ENCODE measurements at places on chromosomes 13 and 19.

DNA sequence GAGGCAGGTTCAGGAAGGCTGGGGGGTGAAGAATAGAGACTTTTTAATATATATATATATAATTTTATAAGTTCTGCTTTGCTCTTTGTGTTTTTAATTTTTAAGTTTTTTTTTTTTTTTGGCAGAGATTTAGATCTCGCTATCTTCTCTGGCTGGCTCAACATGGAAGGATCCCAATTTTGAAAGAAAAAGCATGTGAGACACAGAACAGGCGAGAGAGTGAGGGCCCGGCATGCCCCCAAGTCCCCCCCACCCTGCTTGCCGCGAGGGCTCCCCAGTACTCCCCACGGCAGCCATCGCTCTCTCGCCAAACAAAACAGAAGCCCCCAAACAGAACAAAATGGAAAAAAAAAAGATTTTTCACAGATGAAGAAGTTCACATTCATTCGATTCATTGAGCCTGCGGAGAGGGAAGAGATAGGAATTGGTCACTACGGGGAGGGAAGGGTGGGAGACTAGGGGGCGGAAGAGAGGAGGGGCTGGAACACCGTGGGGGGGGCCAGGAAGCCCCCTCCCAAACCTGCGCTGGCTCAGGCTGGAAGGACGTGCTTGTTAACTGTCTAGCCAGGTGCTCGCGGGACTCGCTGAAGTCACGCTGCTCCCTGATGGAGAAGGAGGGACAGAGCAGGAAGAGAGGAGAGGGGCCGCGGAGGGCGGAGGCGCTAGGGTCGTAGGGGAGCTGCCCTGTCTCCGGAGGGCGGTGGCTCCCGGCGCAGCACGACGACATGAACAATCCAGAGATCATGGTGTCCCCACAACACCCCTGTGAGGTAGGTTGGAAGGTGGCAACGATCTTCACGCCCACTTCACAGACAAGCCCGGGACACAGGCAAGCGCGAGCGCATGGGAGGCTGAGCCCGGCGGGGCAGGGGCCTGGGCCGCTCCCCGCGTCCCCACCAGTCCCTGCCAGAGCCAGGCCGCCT is 10.6 kb downstream of the KHSRP start:
- no peaks in the 10 kb centered on the region for H3K27me3 ChIP-seq
- H3K27ac ChIP-seq, result no peak overlapping the region
- DNase-seq, result no peak
- peaks cover 56% of the 10 kb centered on the region for H3K36me3 ChIP-seq
- no peak overlapping the region for H3K4me3 ChIP-seq

DNA sequence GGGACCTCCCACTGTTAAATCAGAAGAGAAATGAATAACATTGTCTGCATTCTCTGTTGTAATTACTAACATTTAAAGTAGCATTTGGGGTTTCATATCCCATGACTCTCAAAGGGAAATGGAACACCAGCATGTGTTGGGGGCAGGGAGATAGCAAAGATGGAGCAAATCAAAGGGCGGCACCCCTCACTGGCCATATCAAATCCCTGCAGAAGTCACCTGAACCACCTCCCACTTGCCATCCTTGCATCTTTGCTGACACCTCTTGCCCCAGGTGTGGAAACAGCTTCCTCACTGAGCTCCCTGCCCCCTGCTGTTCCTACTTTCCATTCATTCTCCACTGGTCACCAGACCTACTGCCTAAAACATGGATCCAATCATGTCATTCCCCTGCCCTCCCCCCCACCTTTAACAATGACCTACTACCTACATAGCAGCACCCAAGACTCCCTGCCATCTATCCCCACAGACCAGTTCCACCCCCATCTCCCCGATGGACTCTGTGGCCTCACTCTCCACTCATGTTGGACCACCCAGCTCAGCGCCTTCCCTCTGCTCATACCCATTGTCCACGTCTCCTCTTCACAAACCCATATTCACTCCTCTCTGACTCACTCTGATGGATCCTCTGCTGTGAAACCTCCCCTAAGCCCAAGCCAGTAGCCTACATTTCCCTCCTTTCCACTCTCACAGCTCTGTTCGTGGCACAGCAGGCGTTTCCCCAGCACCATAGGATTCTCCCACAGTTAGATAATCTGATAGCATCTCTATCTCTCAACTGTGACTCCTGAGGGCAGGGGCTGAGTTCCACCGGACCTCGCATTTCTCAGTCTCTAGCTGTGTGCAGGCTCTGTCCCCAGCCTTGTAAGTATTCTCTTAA is 55.9 kb downstream of the DLEU7 start:
- no peak overlapping the region for H3K27ac ChIP-seq
- no peak for DNase-seq
- H3K36me3 ChIP-seq, result 0 out of 2 replicates have a peak, but pooled peaks cover 2% of the 10 kb centered on the region
- H3K27me3 ChIP-seq, result no peaks in the 10 kb centered on the region
- H3K4me1 ChIP-seq, result no peaks in the 10 kb centered on the region

DNA sequence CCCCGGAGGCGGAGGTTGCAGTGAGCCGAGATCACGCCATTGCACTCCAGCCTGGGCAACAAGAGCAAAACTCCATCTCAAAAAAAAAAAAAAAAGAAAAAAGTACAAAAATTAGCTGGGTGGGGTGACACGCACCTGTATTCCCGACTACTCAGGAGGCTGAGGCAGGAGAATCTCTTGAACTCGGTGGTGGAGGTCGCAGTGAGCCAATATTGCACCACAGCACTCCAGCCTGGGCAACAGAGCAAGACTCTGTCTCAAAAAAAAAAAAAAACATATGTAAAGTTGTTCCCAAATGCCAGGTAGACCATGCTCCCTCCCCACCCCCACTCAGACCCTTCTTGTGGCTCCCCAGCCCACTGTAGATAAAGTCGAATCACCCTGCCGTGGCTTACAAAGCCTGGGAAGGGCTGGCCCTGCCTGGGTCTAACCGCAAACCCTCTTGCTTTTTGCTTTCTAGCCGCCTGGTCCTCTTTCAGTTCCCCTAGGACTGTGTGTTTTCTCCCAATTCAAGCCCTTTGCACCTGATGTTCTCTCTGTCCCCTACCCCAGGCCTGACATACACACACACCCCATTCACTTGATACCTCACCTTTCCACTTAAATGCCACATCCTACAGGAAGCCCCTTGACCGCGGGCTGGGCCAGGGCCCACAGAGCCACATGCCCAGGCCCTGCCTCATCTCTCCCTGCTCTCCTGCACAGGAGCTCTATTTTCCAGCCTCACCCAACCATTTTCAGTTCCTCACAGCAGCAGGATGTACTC is 34.4 kb downstream of the MAP4K1 start:
- no peak overlapping the region for H3K4me3 ChIP-seq
- no peak for DNase-seq
- H3K36me3 ChIP-seq, result peaks cover 4% of the 10 kb centered on the region
- H3K4me1 ChIP-seq, result no peaks in the 10 kb centered on the region

- H3K27me3 ChIP-seq, result no peaks in the 10 kb centered on the region
- DNase-seq, result no peak
- no peaks in the 10 kb centered on the region for H3K4me1 ChIP-seq
- no peak overlapping the region for H3K4me3 ChIP-seq
- H3K36me3 ChIP-seq, result no peaks in the 10 kb centered on the region
Observed at GRCh38 chr13:92097337-92097903, 699.0 kb downstream of the GPC5 start.

DNA sequence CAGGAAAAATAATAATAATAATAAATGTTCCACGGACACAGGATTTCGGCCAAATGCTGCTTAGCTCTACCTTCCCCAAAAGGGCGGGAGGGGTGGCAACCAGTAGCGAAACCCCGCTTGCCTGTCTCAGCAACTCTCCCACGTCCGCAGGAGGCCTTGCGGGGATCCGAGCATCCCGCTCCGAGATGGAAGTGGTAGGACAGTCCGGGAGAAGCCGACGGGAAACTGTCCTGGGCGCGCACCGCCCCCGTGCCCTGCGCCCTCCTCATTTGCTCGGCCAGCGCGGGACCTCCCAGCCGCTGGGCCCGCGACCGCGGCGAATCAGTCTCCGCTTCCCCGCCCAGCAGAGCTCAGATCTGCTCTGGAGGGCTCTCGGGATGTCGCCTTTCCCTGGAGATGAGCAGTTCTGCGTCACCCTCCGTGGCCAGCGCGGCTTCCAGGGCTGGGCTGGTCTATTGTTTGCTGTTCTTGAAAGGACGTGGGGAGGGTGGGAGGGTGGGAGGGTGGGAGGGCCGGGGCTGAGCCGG is 48.9 kb upstream of the PABPC3 start:
- peaks cover 4% of the 10 kb centered on the region for H3K27me3 ChIP-seq
- DNase-seq, result no peak
- no peak overlapping the region for H3K4me3 ChIP-seq
- H3K4me1 ChIP-seq, result no peaks in the 10 kb centered on the region
- H3K27ac ChIP-seq, result no peak overlapping the region
- H3K36me3 ChIP-seq, result no peaks in the 10 kb centered on the region

GRCh38 chr13:75739244-75739868 is 103.2 kb downstream of the LMO7 start:
- no peaks in the 10 kb centered on the region for H3K36me3 ChIP-seq
- no peak for DNase-seq
- H3K4me1 ChIP-seq, result no peaks in the 10 kb centered on the region
- H3K4me3 ChIP-seq, result no peak overlapping the region
- no peak overlapping the region for H3K27ac ChIP-seq
- H3K27me3 ChIP-seq, result no peaks in the 10 kb centered on the region

DNA sequence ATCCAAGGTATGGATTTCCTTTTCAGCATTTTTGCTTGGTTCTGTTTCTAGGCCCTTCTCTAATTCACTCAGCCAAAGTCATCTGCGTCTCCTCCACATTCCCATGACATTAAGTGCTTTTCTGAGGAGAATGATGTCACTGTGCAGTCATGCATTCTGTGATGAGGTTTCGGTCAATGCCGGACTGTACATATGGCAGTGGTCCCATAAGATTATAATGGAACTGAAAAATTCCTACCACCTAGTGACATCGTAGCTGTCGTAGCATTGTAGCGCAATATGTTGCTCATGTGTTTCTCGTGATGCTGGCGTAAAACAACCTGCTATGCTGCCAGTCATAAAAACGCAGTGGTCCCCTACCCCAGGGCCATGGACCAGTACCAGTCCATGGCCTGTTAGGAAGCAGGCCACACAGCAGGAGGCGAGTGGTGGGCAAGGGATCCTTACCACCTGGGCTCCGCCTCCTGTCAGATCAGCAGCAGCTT is 63.4 kb upstream of the TNFRSF19 start:
- no peaks in the 10 kb centered on the region for H3K27me3 ChIP-seq
- H3K36me3 ChIP-seq, result no peaks in the 10 kb centered on the region
- H3K27ac ChIP-seq, result no peak overlapping the region
- H3K4me3 ChIP-seq, result no peak overlapping the region
- no peaks in the 10 kb centered on the region for H3K4me1 ChIP-seq

DNA sequence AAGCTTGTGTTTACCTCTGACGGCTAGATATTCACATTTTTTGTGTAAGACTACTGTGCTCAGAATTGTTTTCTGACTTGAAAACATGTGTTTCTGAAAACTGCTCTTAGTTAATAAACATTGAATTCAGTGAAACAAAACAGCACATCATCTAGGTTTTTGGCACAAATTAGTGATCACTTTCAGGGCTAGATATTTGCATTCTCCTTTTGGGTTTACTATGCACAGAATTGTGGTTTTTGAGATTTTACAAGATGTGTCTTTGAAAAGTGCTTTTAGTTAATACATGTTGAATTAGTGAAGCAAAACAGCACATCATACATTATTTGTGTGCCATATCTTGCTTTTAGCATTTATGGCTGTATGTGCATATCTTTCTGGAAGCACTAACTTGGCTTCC is 8.2 kb upstream of the PARP4 start:
- no peak overlapping the region for H3K4me3 ChIP-seq
- H3K4me1 ChIP-seq, result no peaks in the 10 kb centered on the region
- no peaks in the 10 kb centered on the region for H3K27me3 ChIP-seq
- H3K27ac ChIP-seq, result no peak overlapping the region

DNA sequence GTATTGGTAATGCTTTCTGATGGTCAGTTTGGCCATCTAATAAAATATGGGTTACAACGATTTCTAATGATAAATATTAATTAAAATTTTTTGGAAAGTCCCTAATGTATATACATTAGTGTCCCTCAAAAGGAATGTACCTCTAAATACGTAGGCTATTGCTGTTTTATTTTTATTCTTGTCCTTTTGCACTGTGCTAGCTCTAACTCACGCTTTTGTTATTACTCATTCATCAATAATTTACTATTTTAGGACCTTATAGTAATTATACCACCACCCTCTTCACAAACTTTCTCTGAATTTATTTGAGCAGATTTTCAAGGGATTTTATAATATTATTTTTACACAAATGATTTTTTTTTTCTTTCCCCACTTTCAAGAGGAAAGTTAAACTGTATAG is 795.9 kb upstream of the PCDH9 start:
- H3K4me3 ChIP-seq, result no peak overlapping the region
- H3K27ac ChIP-seq, result no peak overlapping the region
- no peaks in the 10 kb centered on the region for H3K36me3 ChIP-seq
- DNase-seq, result no peak

DNA sequence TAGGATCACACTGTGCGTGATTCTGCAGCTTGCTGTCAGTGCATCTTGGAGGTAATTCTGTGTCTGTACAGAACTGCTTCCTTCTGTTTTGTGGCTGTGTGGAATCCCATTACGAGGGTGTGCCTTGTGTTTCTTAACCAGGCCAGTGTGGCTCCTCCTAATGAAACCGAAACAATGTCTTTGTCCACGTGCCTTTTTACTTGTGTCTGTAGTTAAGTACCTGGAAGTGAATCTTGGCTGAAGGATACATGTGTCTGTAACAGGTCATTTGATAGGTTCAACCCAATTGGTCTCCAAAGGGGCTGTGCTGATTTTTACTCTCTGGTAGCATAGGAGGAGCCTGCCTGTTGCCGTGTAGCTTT is 13.1 kb downstream of the NOP53 start:
- H3K36me3 ChIP-seq, result peaks cover 48% of the 10 kb centered on the region
- H3K27ac ChIP-seq, result no peak overlapping the region
- H3K27me3 ChIP-seq, result no peaks in the 10 kb centered on the region
- no peak for DNase-seq
- H3K4me1 ChIP-seq, result no peaks in the 10 kb centered on the region

- H3K4me3 ChIP-seq, result no peak overlapping the region
- no peak overlapping the region for H3K27ac ChIP-seq
Observed at GRCh38 chr13:110157718-110158117, 149.2 kb downstream of the COL4A1 start.

- H3K4me1 ChIP-seq, result peaks cover 30% of the 10 kb centered on the region
- no peaks in the 10 kb centered on the region for H3K27me3 ChIP-seq
- no peak overlapping the region for H3K4me3 ChIP-seq
- peak; percentile 72 for DNase-seq
- H3K36me3 ChIP-seq, result no peaks in the 10 kb centered on the region
Observed at GRCh38 chr13:32791545-32792172, 205.4 kb downstream of the PDS5B start.

GRCh38 chr13:98992355-98992754 is 14.5 kb upstream of the DOCK9 start:
- H3K4me3 ChIP-seq, result no peak overlapping the region
- no peaks in the 10 kb centered on the region for H3K36me3 ChIP-seq
- H3K4me1 ChIP-seq, result peaks cover 38% of the 10 kb centered on the region

- no peaks in the 10 kb centered on the region for H3K27me3 ChIP-seq
- peak; percentile 87 for DNase-seq
- peak overlapping the region; percentile 97 for H3K27ac ChIP-seq
- peak overlapping the region; percentile 65 for H3K4me3 ChIP-seq
- H3K36me3 ChIP-seq, result peaks cover 56% of the 10 kb centered on the region
- peaks cover 80% of the 10 kb centered on the region for H3K4me1 ChIP-seq
Observed at GRCh38 chr19:41308450-41309179, 1.4 kb upstream of the CCDC97 start.
